ENCODE measurements at places on chromosomes 12 and 14. TPM values are rescaled to one million over a fixed set of nuclear protein-coding genes. Genes with fewer than 3 reads are reported as not detected.

GRCh38 chr12:113254298-113254697 is 33.0 kb downstream of the TPCN1 start:
- no peak overlapping the region for H3K27ac ChIP-seq
- H3K27me3 ChIP-seq, result no peaks in the 10 kb centered on the region
- no peak overlapping the region for H3K4me3 ChIP-seq
- no peaks in the 10 kb centered on the region for H3K4me1 ChIP-seq
- no peaks in the 10 kb centered on the region for H3K36me3 ChIP-seq
- no peak for DNase-seq

- H3K27ac ChIP-seq, result no peak overlapping the region
- H3K4me3 ChIP-seq, result no peak overlapping the region
- DNase-seq, result no peak
- H3K27me3 ChIP-seq, result peaks cover 14% of the 10 kb centered on the region
- no peaks in the 10 kb centered on the region for H3K4me1 ChIP-seq
Measured at GRCh38 chr12:111827907-111828306, 14.1 kb upstream of the MAPKAPK5 start.

GRCh38 chr12:74490390-74491064 is 47.1 kb upstream of the ATXN7L3B start:
- no peak overlapping the region for H3K4me3 ChIP-seq
- no peaks in the 10 kb centered on the region for H3K4me1 ChIP-seq
- H3K36me3 ChIP-seq, result no peaks in the 10 kb centered on the region
- no peak overlapping the region for H3K27ac ChIP-seq

Gene CDK4
- 152 TPM for total RNA-seq

DNA sequence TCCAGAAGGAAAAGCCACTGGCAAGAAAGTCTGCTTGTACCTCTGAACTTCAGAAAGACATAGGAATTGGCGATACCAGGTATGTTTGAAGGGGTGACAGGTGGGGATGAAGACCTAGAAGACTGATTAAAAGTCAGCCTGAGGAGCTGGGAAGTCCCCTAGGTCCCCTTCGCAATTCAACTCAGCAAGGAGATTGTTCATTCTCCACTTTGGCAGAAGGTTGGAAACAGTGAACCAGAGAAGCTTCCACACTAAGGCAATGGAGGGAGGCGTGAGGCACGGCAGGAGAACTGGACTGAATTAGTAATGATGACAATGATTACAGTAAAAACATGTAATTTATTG is 240.3 kb upstream of the TMPO start:
- H3K27me3 ChIP-seq, result no peaks in the 10 kb centered on the region
- H3K27ac ChIP-seq, result no peak overlapping the region
- no peak overlapping the region for H3K4me3 ChIP-seq

Gene SMAGP
- 18.8 TPM for total RNA-seq

Gene HOXC9
- 2.5 TPM for total RNA-seq

DNA sequence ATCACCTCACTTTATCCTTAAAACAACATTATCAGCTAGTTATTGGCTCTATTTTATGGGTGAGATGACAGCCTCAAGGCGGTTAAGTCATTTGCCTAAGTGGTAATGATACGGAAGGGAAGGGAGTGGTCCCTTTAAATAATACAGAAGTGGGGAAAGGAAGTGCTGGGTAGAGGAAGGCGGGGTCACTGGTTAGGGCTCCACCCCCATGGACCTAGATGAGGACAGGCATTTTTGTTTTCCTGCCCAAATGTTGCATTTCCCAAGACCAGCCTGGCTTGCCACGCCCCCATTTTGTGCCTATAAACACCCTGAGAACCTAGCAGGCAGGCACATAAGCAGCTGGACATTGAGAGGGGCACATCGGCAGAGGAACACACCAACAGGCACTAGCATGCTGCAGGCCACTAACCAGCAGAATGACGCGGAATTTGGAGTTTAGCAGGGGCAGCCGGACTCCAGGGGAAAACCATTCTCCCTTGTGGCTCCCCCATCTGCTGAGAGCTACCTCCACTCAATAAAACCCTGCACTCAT is 100.9 kb downstream of the EPS8 start:
- DNase-seq, result no peak
- no peak overlapping the region for H3K27ac ChIP-seq
- no peak overlapping the region for H3K4me3 ChIP-seq
- no peaks in the 10 kb centered on the region for H3K27me3 ChIP-seq
- no peaks in the 10 kb centered on the region for H3K36me3 ChIP-seq

DNA sequence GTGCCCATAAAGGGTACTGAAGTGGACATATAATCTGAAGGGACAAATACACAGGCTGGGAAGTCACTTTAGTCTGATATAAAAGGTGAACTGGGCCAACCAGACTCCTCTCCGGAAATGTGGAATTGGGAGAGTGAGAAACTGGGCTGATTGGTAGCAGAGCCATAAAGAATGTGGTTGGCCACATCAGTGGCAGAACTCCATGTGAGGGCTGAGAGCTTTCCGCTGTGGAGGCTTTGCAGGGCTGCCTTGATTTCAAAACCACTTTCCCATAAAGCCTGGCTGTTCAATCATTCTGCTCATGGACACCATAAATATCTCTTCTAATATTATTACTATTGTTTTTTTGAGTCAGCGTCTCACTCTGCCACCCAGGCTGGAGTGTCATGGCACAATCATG is 220.3 kb downstream of the MON2 start:
- peak overlapping the region; percentile 57 for H3K27ac ChIP-seq
- H3K36me3 ChIP-seq, result no peaks in the 10 kb centered on the region
- peak; percentile 71 for DNase-seq
- H3K4me1 ChIP-seq, result peaks cover 45% of the 10 kb centered on the region
- no peaks in the 10 kb centered on the region for H3K27me3 ChIP-seq

DNA sequence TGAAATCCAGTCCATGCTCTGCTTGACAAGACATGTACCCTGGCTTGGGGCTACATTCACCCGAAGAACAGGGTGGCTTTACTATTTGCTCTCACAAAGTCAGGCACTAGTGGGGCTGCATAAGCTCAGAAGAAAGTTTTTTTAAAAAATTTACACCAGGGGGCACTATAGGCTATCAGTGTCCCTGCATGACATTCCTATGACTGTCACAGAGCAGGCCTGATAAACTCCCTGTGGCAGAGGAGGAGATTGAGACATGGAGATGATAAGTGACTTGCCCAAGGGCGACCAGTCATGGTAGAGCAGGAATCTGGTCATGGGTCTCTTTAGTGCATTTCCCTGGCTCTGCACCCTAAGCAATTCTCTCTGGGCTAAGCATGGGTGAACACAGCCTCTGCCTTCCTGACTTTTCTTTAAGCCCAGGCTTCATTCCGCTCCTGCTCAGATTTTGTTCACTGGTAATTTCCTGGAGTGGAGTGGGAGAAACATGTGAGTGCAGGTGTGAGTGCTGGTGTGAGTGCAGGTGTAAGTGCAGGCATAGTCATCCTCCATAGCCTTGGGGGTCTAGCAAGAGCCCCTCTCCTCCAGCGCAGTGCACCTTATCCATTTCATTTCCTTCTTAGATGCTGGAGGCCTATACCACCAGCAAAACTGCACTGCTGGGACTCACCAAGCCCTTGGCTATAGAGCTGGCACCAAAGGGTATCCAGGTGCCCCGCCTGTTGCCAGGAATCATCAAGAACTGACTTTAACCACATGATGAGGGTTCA is 91.6 kb downstream of the DHRS2 start:
- no peaks in the 10 kb centered on the region for H3K27me3 ChIP-seq
- no peaks in the 10 kb centered on the region for H3K4me1 ChIP-seq
- no peak overlapping the region for H3K4me3 ChIP-seq
- H3K27ac ChIP-seq, result no peak overlapping the region
- no peaks in the 10 kb centered on the region for H3K36me3 ChIP-seq

DNA sequence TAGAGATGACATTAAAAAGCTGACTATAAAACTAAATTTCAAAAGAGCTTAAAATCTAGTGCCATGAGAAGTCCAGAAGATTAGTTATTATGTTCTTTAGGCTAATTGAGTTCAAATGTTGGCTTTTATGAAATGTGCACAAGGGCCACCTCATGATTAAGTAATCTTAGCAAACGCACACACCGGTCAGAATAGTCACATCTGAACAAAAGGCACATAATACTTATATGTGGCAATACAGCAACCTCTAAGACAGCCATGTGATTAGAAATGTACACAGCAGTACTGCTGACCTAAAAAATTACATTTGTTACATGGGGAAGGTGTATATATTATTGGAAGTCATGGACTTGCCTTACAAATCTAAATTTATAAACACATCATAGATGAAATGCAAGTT is 344.7 kb upstream of the GARIN6 start:
- H3K36me3 ChIP-seq, result no peaks in the 10 kb centered on the region
- H3K4me1 ChIP-seq, result no peaks in the 10 kb centered on the region
- no peak overlapping the region for H3K4me3 ChIP-seq
- H3K27me3 ChIP-seq, result no peaks in the 10 kb centered on the region

Gene GON7
- total RNA-seq, result 16.5 TPM

- H3K4me3 ChIP-seq, result no peak overlapping the region
- H3K27ac ChIP-seq, result no peak overlapping the region
- H3K4me1 ChIP-seq, result 0 out of 2 replicates have a peak, but pooled peaks cover 3% of the 10 kb centered on the region
- H3K27me3 ChIP-seq, result no peaks in the 10 kb centered on the region
Measured at GRCh38 chr12:94962670-94963069, 40.8 kb downstream of the NDUFA12 start.

Gene C12orf54
- total RNA-seq, result not detected

Gene NKX2-1
- total RNA-seq, result not detected

Gene CD27
- total RNA-seq, result not detected

DNA sequence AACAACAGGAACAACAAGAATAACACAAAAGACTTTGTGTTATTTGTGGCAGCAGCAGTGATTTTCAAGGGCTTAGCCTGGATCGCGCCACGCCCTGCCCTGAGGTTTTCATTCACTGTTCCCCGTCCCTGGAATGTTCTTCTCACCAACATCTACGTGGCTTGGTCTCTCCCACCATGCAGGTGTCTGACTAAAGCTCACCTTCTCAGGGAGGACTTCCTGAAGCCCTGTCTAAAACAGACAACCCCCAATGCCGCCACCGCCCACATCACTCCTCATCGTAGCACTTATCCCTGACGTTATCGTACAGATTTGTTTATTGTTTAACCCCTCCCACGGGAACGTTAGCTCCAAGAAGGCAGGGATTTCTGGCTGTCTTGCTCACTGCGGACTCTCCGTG is 40.4 kb downstream of the P2RX4 start:
- peaks cover 27% of the 10 kb centered on the region for H3K36me3 ChIP-seq
- H3K27ac ChIP-seq, result no peak overlapping the region
- H3K27me3 ChIP-seq, result no peaks in the 10 kb centered on the region
- no peaks in the 10 kb centered on the region for H3K4me1 ChIP-seq

- no peak overlapping the region for H3K4me3 ChIP-seq
- H3K27ac ChIP-seq, result no peak overlapping the region
- H3K27me3 ChIP-seq, result no peaks in the 10 kb centered on the region
- DNase-seq, result no peak
- no peaks in the 10 kb centered on the region for H3K4me1 ChIP-seq
- peaks cover 54% of the 10 kb centered on the region for H3K36me3 ChIP-seq
Measured at GRCh38 chr12:51059086-51059485, 11.0 kb downstream of the LETMD1 start.

DNA sequence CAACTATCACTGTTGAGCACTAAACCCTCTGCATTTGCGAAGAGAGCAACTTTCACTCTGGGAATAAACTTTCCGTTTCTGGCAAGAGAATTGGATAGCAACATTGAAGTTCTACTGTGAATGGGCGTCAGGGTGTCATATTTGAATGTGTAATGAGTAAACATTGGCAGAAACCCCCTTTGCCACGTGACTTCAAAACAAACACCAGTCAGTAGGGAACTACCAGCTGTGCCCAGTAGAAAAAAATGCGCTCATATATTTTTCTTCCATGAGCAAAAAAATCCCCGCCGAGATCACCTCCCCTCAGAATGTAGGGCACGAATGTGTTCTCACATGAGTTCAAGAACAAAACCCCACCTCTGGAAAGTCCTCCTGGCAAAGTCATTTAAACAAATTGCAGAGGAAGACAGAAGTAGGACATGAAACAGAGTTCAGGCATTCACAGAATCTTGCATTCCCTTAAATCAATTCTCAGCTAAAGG is 80.6 kb downstream of the BTG1 start:
- peaks cover 35% of the 10 kb centered on the region for H3K4me1 ChIP-seq
- peak; percentile 53 for DNase-seq
- H3K4me3 ChIP-seq, result peak overlapping the region; percentile 50

- H3K27ac ChIP-seq, result no peak overlapping the region
- 0 out of 2 replicates have a peak, but pooled peaks cover 3% of the 10 kb centered on the region for H3K27me3 ChIP-seq
- DNase-seq, result no peak
Measured at GRCh38 chr14:53716578-53716977, 240.0 kb downstream of the BMP4 start.

Gene MFAP5
- 390 TPM for total RNA-seq

Gene CABP1
- not detected for total RNA-seq

GRCh38 chr14:105487986-105488777 is 1.5 kb downstream of the CRIP1 start:
- no peak overlapping the region for H3K4me3 ChIP-seq
- H3K27me3 ChIP-seq, result peaks cover 17% of the 10 kb centered on the region
- no peak for DNase-seq
- H3K27ac ChIP-seq, result no peak overlapping the region

Gene RAD9B
- 0.97 TPM for total RNA-seq

GRCh38 chr14:92009604-92010003 is 30.3 kb downstream of the TRIP11 start:
- no peaks in the 10 kb centered on the region for H3K4me1 ChIP-seq
- H3K36me3 ChIP-seq, result peaks cover 55% of the 10 kb centered on the region
- H3K27ac ChIP-seq, result no peak overlapping the region
- no peak overlapping the region for H3K4me3 ChIP-seq

- no peaks in the 10 kb centered on the region for H3K27me3 ChIP-seq
- H3K4me1 ChIP-seq, result peaks cover 14% of the 10 kb centered on the region
- peak overlapping the region; percentile 47 for H3K27ac ChIP-seq
- peak; percentile 56 for DNase-seq
- 0 out of 2 replicates have a peak overlapping the region, but pooled peaks have one; percentile 15 for H3K4me3 ChIP-seq
Measured at GRCh38 chr12:946631-947030, 2.9 kb downstream of the RAD52 start.

Gene GALNT9
- 1.5 TPM for total RNA-seq

Gene ZFYVE1
- 16.4 TPM for total RNA-seq

Gene SCNN1A
- total RNA-seq, result not detected

GRCh38 chr12:107144990-107145389 is 51.6 kb upstream of the CRY1 start:
- no peak for DNase-seq
- H3K36me3 ChIP-seq, result no peaks in the 10 kb centered on the region
- H3K4me3 ChIP-seq, result no peak overlapping the region
- H3K27ac ChIP-seq, result no peak overlapping the region
- H3K27me3 ChIP-seq, result 0 out of 2 replicates have a peak, but pooled peaks cover 5% of the 10 kb centered on the region

GRCh38 chr12:122013136-122013535 is 8.5 kb upstream of the BCL7A start:
- H3K27me3 ChIP-seq, result no peaks in the 10 kb centered on the region
- no peaks in the 10 kb centered on the region for H3K4me1 ChIP-seq
- no peaks in the 10 kb centered on the region for H3K36me3 ChIP-seq

Gene BHLHE41
- total RNA-seq, result 1.6 TPM

GRCh38 chr12:69015017-69015416 is 82.0 kb upstream of the CPM start:
- H3K27ac ChIP-seq, result no peak overlapping the region
- no peaks in the 10 kb centered on the region for H3K36me3 ChIP-seq
- H3K4me3 ChIP-seq, result no peak overlapping the region
- DNase-seq, result no peak
- no peaks in the 10 kb centered on the region for H3K4me1 ChIP-seq
